ENCODE measurements at places on chromosomes 7 and 10.

- no peak for DNase-seq
Measured at GRCh38 chr10:4226941-4227540, 442.0 kb upstream of the KLF6 start.

DNA sequence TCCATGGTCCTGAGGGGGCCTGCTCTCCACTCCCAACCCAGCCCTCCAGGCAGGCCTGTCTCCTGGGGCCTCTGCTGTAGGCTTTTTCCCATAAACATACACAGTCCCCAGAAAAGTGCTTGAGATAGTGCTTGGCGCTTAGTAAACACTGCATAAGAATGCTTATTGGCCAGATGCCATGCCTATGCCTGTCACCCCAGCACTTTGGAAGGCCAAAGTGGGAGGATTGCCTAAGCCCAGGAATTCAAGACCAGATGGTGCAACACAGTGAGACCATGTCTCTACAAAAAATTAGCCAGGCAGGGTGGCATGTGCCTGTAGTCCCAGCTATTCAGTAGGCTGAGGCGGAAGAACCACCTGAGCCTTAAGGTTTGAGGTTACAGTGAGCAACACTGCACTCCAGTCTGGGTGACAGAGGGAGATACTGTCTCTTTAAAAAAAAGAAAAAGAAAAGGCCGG is 24.6 kb upstream of the ASL start:
- no peak for DNase-seq

DNA sequence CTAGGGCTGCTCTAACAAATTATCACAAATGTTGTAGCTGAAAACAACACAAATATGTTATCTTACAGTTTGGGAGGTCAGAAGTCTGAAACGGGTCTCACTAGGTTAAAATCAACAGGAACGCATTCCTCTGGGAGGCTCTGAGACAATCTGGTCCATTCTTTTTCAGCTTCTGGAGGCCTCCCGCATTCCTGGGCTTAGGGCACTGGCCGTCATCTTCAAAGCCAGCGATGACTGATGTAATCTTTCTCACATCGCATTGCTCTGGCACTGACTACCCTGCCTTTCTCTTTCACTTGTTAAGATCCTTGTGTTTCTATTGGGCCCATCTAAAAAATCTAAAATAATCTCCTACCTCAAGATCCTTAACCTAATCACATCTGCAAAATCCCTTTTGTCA is 1071.5 kb upstream of the C7orf33 start:
- no peak for DNase-seq

- DNase-seq, result no peak
Measured at GRCh38 chr7:21029006-21029405, 242.3 kb upstream of the SP8 start.

DNA sequence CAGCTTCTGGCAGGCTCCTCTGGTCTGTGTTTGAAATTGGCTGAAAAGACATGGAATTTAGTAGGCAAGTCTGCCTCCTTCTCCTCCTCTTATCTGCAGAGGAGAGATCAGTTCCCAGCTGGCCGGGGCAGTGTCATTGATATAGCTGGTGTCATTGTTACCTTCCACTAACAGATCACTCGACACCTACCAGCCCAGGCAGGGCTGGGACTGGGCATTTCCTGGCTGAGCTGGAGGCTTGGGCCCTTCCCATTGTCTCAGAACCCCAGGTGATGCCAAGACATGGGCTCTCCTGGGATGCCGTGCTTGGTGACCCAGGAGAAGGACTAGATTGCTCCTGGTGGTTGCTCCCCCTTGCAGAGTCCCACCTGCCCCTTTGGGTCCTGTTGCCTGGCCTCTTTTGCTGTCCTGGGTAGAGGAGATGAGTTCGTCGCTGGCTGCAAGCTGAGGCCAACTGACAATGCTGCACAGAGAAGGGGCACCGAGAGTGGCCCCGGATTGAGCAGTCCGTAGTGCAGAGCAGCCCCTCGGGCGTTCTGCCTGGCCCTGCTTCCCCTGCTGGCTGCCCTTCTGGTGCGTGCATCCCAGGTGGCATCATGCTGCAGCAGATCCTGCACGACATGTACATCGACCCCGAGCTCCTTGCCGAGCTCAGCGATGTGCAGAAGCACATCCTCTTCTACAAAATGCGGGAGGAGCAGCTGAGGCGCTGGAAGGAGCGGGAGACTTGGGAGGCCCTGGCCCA is at the start of gene SH2D4B:
Gene SH2D4B (plus strand): TSS at position 167 of the 745 bp plus-strand sequence. CDS start 430 bp downstream, at position 597.
- DNase-seq, result no peak

GRCh38 chr10:111323389-111323966 is 246.6 kb downstream of the ADRA2A start:
- no peak for DNase-seq
